ENCODE measurements at places on chromosomes 5 and 9.

DNA sequence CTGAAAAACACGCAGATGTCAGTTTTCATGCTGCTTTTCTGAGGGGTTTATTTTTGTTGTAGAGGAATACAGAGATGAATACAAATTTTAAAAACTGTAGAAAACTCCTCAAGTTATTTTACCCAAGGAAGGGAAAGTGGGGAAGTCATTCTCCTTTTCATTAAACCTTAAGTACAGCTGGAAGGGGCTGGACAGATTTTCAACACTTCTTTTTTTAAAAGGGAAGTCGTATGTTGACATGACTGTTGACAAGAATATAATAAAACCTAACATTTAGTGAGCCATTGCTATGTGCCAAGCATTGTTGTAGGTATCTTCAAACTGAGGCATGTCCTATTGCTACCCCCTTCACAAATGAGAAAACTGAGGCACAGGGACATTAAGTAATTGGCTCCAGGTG is 235.7 kb upstream of the ELL2 start:
- no peak for DNase-seq

- DNase-seq = no peak
Measured at GRCh38 chr5:169615561-169615960, 21.5 kb upstream of the DOCK2 start.

GRCh38 chr9:36813154-36813553 is 220.9 kb downstream of the PAX5 start:
- no peak for DNase-seq

DNA sequence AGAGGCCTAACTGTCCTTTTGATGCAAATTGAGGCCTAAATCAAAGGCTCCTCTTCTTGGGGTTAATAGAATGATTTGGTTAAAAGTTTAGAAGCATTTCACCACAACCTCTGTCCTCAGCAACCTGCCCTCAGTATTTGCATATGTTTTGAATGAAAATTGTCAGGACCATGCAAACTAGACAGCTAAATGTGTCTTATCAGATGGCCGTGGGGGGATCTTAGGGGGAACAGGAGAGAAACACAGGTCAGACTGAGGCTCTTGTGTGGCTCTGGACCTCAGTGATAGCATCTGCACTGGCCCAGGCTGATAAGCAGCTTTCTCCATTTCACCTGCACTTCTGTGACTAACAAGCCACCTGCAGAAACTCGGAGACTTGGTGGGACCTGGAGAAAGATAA is 49.0 kb downstream of the FOXI1 start:
- no peak for DNase-seq

GRCh38 chr9:76322810-76323209 is 71.4 kb downstream of the RFK start:
- no peak for DNase-seq

GRCh38 chr9:32596096-32596865 is 23.3 kb upstream of the NDUFB6 start:
- no peak for DNase-seq

DNA sequence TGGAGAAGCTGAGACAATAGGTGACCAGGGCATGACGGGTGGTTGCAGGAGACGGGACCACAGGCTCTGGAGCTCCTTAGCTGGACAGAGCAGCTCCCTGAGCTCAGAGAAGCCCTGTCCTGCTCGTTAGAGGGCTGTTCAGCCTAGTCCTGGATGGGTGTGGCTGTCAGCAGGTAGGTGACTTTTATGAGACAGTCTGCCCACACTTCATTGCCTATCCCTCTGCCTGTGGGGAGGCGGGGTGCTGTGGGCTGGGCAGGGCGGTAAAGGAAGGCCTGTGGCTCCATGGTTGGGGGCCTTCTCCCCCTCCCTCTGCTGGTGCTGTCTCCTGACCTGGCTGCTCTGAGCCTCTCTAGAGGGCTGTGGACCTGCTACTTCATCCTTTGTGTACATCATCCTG is 134.6 kb downstream of the RXRA start:
- DNase-seq = no peak

GRCh38 chr5:52190737-52191136 is 597.0 kb upstream of the ITGA1 start:
- DNase-seq = no peak

DNA sequence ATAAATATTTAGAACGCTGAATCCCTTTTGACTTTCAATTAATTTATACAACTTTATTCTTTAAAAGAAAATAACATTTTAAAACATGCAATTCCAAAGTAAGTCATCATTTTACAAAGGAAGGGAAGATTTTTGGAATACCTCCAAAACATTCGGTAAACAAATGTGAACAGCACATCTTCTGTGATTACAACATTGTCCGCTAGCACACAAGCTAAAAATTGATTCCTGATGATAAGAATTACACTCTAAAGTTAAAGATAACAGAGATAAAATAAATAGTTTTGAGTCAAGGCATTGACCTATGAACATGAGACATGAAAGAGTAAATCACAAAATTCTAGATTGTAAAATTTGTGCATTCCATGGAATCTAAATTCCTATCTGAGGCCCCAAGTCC is 56.2 kb upstream of the TRAF1 start:
- no peak for DNase-seq

DNA sequence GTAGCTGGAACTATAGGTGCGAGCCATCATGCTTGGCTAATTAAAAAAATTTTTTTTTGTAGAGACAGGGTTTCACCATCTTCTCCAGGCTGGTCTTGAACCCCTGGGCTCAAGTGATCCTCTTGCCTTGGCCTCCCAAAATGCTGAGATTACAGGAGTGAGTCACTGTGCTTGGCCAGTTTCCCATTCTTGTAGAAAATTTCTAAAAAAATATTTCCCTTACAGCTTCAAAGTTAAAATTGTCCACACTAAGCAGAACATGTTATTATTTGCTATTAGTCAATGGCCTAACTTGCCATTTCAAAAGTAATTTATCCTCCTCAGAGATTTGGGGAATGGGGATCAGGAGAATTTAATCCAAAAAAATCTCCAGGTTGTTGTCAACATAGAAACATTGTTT is 40.1 kb downstream of the SLC38A9 start:
- DNase-seq = no peak

- no peak for DNase-seq
Measured at GRCh38 chr9:121107029-121107428, 32.3 kb downstream of the CNTRL start.

GRCh38 chr9:92988215-92988768 is 41.0 kb downstream of the FGD3 start:
- DNase-seq = no peak

- no peak for DNase-seq
Measured at GRCh38 chr9:127253446-127253845, 11.1 kb upstream of the GARNL3 start.

GRCh38 chr5:125336401-125336800 is 590.0 kb upstream of the ZNF608 start:
- DNase-seq = no peak

- no peak for DNase-seq
Measured at GRCh38 chr5:54518818-54519508, 1.4 kb downstream of the SNX18 start.

GRCh38 chr9:101477214-101477613 is 41.6 kb upstream of the ALDOB start:
- no peak for DNase-seq

DNA sequence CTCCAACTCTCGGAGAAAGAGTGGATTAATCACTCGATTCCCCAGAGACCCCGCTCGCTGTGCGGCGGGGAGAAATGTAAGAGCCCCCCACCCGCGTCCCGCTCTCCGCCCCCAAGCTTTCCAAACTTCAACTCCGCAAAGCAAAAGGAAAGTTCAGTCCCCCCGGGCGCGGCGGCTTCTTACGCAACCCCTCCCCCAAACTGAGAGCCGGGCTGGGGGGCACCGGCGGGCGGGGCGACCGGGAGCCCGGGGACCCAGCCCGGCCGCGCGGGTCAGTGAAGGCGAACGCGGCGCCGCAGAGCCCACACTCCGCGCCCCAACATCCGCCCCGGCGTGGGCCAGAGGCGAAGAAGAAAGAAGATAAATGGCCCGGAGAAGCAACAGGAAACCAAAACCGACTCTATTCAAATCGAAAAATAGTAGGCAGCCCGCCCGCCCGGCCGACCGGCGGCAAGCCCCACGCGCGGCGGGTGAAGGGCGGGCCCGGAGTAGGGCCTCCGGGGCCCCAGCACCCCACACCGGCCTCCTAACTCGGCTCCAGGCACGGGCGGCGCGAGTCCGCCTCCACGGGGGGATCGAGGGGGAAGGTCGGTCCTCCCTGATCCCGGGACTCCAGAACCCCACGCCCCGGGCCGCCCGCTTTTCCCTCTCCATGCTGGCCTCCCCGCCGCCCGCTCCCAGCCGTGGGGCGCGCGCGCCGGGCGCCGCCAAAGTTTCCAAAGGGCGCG is 720 bp downstream of the NOTCH1 start:
- peak; percentile 77 for DNase-seq

DNA sequence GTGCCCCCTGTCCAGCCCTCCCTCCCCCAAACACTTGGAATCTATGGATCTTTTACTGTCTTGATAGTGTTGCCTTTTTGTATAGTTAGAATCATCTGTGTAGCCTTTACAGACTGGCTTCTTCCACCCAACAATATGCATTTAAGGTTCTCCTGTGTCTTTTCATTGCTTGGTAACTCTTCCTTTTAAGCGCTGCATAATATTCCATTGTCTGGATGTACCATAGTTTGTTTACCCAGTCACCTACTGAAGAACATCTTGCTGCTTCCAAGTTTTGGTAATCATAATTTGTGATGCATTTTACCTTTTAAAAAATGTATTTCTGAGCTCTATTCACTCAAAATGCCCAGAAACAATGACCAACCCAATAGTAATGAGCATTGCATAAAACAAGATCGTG is 17.7 kb upstream of the LMX1B start:
- no peak for DNase-seq

DNA sequence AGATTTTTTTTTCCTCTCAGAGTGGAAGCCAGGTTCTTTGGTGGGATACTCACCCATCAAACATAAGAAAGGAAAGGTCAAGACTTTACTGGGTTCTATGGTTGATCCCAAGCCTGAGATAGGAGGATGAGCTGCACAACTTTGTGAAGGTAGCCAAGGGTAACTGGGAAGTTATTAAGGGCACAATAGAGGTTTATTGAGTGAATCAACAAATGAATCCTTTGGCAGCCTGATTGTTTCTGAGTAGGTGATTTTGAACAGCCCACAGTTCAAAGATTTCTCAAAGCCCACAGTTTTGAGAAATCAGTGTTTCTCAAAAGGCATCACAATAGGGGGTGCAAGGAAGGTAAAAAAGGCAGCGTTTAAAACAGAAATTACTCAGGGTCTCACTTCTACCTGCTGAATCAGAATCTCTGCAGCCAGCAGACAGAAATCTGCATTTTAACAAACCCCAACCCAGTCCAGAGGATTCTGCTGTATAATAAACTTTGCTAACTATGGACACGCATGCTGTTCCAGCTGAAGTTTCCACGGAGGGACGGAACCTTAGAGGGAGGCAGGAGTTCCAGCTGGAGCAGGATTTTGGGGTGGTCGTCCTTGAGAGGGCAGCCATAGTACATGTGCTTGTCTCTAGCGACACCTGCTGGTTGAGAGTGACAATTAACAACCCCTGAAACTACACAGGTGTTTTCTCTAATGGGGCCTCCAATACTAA is 32.7 kb upstream of the FSD1L start:
- peak; percentile 63 for DNase-seq

- no peak for DNase-seq
Measured at GRCh38 chr5:14504816-14505215, 76.8 kb upstream of the OTULINL start.

DNA sequence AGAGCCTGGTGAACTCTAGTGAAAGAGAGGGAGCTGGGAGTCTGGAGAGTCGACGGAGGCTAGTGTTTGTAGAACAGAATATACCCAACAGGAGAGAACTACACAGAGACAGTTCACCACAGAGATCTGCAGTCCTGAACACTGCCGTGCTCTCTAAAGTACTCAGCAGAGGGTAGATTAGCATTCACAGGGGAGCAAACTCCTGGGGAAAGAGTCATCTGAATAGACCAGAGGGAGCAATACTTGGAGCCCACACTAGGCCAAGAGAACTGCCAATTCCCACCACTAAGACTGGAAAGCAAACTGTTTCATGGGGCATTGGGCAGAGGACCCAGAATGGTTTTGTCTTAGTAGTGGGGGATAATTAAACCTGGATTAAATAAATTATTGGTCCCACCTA is 235.6 kb downstream of the EDIL3 start:
- DNase-seq = no peak

DNA sequence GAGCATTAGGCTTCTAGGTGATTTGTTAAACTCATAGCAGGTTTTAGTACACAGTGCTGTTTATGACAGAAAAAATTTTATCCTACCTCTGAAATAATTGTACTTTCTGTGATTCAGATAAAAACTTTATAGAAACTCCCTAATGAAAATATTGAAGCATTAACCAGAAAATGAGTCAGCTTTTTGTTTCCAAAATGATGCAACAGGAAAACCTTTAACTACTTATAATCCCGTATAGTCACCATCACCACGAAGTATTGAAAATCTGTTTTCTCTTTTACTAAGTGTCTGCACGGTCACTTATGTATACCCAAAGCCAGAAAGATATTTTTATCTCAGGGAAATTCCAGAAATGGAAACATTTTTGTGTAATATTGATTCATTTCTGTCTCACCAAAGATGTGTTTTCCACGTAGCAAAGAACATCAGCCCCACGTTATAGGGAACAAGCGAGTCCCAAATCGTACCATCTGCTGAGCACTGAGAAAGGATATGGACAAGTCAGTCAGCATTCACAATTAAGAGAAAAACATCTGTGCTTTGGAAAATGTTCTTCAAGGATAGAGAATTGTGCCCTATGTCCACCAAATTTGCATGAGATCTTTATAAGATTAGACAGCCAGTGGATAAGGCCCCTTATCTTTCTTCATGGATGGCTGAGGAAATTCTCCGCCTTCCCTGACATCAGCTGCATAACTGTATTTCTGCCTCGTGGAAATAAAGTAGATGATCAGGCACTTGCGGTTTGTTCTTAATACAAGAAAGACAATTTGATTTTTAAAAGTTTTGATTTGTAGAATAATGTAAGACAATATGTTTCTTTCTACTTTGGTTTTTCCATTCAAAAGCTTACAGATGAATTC is 41.9 kb downstream of the TNFAIP8 start:
- DNase-seq = no peak

DNA sequence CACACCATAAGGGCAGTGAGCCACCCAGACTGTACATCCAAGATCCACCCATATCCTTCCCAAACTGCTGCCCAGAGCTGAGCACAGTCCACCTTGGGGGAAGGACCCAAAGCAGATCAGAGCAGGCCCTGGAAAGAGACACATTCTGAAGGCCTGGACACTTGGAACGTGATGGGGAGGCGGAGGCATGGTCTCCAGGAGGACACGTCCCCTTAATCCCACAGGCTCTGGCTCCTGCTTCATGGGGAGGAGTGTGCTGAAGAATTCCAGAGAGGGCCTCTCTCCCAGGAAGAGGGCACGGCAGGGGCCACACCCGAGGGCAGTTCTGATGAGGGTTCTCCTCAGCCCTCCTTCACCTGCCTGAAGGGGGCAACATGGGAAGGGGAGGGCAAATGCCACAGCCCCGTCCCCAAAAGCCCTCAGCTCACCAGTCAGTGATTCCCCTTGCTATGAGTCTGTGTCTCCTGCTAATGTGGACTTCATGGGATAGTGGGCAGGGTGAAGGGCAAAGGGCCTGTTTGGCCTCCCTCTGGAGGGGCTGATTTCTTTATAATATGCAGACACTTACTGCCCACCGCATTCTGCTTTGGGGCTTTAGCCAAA is 276.8 kb downstream of the ENC1 start:
- no peak for DNase-seq
